NCI-H2081 treated with DMSO at 0.1 percent for 48 hours (cell line): ENCODE measurements at places on chromosomes 6 and 20.

DNA sequence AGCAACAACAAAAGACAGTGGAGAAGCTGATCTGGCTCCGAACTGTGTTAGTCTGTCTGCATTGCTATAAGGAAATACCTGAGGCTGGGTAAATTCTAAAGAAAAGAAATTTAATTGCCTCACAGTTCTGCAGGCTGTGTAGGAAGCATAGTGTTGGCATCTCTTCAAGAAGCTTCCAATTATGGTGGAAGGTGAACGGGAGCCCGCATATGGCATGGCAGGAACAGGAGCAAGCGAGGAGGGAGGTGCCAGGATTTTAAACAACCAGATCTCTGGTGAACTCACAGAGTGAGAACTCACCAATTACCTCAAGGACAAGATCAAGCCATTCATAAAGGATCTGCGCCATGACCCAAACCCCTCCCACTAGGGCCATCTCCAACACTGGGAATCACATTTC lies 293.5 kb downstream of the SMOC2 start:
- DNase-seq = no peak

DNA sequence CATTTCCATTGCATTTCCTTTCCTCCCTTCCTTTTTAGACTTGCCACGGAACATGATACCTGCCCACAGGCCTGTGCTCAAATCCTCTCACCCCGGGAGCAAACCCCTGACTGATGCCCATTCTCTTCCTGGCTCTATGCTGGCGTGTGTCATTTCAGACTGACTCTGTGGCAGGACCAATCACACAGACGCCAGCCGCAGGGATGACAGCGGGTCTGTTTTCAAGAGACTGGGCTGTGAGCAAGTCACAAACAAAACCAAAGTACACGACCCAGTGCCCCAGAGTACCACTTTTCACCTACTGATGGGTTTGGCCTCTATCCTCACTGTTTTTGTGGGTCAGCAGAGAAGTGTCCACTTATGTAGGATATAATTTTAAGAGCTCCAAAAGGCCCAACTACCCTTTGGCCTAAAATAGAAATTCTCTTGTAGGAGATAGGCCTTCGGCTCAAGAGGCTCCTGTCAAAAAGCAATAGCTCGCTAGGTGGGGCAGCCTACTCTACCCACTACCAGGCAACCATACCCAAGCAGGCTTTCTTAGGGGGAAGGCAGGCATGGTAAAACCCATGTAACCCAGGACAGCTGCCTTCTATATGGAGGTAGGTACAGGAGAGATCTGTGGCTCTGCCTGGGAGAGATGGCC lies 215.7 kb downstream of the CDC5L start:
- DNase-seq = no peak

DNA sequence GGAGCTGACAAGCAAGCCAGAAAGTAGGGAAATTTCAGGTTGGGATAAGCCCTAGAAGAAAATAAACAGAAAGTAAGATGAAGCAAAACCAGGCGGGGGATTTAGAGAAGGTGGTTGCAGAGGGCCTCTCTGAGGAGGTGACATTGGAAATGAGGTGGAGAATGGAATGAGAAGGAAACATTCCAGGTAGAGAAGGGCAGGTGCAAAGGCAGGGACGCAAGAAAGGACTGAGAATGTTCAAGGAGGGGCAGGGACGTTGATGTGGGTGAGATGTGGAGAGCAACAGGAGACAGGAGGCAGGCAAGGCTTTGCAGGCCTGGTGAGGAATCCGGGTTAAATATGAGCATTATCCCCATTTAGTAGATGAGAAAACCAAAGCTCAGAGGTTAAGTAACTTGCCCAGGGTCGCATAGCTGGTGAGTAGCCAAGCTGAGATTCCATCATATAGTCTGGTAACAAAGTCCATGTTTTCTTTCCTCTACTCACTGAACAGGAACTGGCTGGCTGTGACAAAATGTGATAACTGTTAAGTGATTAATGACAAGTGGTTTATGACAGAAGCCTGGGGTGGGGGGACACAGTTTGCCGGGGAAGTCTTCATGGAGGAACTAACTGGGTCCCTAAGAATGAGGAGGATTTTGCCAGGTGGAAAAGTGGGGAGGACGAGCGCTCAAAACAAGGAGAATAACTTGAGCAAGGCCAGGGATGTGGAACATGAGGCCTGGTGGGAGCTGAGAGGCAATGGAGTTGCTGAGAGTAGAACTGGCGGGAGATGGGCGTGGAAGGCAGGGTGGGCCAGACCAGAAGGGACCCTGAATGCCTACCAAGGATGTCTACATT lies 32.6 kb downstream of the MRPL14 start:
- no peak for DNase-seq

GRCh38 chr6:134549854-134550253 lies 231.9 kb upstream of the SGK1 start:
- DNase-seq = no peak

GRCh38 chr20:57526087-57526884 lies 1.3 kb upstream of the CTCFL start:
- no peak for DNase-seq

GRCh38 chr6:11368760-11369159 lies 136.3 kb upstream of the NEDD9 start:
- DNase-seq = no peak

DNA sequence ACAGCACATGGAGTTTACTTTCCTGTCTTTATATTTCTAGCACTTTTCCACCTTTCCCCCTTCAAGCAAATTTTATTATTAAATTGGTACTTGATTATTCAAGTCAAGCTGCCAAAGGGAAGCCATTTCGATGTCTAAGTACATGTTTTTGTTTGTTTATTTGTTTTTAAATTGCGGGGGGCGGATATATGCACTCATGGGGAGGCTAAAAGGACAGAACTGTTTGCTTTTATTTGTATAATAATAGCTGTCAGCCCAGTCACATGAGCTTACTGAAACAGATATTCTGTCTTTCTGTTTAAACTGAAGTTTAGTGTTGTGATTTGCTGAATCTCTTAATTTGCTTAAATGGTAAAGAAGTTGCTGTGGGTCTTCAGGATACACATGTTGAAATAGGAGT lies 49.6 kb upstream of the PLCG1 start:
- no peak for DNase-seq

GRCh38 chr20:47346172-47346571 lies 10.3 kb downstream of the ZMYND8 start:
- DNase-seq = no peak
